ENCODE measurements at places on chromosomes 1 and 21.

DNA sequence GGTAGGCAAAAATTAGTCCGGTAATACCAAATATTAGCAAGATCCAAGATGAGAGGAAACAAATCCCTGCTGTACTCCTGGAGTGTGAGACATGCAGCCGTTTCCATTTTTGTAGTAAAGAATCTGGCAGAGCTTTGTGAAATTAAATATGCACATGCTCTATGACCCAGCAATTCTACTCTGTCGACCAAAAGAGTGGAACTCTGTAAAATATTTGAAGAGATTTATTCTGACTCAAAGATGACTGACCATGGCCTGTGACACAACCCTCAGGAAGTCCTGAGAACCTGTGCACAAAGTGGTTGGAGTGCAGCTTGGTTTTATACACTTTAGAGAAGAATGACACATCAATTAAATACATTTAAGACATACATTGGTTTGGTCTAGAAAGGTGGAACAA is 16.2 kb downstream of the HAX1 start:
- DNase-seq: peak; percentile 34

DNA sequence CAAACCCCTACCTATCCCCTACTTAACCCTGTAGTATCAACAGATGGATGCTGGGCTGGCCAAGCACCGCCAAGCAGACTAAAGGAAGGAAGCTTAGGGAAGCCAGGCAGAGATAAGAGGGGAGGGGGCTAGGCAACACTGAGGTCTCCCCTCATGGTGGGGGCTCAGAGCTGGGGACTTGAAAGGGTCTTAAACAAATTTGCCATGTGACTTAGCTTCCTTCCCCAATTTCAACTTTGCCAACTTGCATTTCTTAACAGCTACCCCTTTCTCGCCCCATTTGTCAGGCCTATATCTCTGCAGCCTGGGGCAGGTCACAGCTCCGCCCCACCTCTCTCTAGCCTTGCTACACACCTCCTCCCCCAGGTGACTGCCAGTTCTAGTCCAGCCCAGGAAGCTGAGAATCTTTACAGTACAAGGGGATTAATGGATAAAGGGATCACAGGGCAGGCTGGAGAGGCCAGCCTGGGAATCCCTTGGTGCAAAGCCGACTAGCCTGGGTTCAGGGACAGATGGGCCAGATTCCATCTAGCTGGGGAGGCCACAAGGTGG is 3.4 kb downstream of the KIF21B start:
- DNase-seq: no peak

- peak; percentile 84 for DNase-seq
These were observed 36.1 kb downstream of the FGGY start for GRCh38 chr1:59332983-59333382.

DNA sequence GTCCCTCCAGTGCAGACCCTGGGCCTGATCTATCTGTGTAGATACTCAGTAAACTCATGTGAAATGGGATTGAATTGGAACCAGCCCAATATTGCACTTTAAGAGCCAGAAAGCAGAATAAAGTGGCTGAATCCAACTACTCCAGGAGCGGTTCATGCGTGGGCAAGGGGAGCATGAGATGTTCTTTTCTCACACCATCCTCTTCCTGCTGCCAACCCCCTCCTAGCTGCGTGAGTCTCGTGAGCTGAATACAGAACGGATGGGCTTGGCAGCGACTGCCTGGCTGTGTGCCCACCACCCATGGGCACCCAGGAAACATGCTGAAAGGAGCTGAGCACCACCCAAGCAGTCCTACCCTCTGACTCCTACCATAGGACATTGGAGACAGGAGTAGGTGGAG is 128.3 kb downstream of the ELAVL4 start:
- no peak for DNase-seq

DNA sequence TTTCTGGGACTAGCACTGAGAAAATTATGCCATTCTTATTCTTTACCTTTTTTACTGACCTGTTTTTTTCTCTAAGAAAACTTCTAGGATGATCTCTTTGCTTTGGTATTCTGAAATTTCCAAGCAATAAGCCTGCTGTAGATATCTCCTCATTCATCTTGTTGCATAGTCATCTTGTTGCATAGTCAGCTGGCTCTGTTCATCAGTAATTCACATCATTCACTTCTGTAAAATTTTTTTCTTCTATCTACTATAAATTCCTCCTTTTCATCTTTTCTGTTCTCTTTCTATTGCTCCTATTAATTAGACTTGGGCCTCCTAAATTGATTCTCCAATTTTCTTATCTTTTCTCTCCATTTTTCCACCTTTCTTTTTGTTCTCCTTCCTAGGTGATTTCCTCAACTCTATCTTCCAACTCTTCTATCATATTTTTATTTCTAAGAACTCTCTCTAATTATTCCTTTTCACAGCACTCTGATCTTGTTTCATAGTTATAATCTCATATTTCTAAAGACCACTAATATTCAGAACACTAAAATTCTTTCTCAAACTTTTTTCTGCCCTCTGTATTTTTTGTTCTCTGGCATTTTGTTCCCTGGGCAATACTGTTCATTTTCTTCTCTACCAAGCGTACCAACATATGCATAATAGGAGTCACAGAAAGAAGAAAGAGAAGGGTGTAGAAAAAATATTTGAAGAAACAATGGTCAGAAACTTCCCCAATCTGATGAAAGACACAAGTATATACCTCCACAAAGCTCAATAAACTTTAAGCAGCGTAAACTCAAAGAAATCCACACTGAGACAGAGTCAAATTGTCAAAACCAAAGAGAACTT is 17.7 kb downstream of the TUT4 start:
- peak; percentile 8 for DNase-seq

- DNase-seq: no peak
These were observed 29.2 kb upstream of the SLC44A5 start for GRCh38 chr1:75640137-75640536.

DNA sequence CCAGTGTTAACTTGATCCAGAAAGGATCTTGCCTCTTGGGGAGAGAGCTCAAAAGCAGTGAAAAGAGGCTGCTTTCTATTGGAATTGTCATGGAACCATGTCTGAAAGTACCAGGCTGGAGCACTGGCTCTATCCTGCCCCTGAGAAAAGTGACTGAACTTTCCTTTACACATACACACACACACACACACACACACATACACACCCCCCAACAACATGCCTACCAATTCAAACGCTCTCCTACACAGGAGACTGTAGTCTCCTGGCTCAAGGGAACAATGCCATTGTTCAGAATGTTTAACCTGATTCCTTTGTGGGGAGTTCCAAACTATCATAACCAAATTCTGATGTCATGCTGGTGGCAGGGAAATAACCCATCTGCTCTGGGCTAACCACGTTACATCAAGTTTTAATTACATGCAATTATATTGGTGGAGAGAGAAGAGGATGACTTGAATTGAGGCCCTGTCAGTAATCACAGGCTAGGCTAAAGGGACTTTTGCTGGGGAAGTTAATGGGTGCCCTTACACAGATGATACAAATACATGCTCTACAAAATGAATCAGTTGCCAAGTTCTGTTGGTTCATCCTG is 52.3 kb upstream of the DUSP10 start:
- DNase-seq: no peak

DNA sequence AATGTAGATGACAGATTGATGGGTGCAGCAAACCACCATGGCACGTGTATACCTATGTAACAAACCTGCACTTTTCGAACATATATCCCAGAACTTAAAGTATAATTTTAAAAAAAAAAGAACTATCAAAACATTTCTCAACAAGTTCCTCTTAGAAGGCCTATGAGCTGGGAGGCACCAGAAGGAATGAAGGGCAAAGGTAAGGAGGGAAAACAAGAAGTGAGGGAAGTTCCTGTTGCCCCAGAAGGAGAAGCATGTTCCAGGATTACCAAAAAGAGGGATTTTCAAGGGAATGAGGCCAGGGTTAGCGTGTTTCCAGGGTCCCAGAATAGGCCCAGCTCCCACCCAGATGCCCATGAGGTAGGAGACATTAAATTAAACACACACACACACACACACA is 361.0 kb downstream of the SETD4 start:
- DNase-seq: no peak

- no peak for DNase-seq
These were observed 31.7 kb downstream of the ADAMTS1 start for GRCh38 chr21:26813426-26813998.

DNA sequence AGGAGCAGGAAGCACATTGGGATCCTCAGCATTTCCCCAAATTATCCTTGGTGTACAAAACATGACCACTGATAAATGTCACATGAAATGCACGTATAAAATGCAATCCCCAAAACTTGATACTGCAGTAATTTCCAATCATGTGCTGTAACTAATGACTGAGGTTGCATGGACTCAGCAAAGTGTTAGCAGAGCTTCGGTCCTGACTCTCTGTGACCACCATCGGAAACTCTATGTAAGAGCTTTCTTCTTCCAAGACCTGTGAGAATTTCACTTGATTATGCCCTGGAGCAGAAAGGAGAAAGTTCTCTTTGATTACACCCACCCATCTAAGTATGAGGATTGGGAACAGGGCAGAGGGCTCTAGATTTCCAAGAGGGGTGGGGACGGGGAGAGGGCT is 908 bp downstream of the CD53 start:
- no peak for DNase-seq

GRCh38 chr1:87878873-87879272 is 550.2 kb downstream of the LMO4 start:
- no peak for DNase-seq

DNA sequence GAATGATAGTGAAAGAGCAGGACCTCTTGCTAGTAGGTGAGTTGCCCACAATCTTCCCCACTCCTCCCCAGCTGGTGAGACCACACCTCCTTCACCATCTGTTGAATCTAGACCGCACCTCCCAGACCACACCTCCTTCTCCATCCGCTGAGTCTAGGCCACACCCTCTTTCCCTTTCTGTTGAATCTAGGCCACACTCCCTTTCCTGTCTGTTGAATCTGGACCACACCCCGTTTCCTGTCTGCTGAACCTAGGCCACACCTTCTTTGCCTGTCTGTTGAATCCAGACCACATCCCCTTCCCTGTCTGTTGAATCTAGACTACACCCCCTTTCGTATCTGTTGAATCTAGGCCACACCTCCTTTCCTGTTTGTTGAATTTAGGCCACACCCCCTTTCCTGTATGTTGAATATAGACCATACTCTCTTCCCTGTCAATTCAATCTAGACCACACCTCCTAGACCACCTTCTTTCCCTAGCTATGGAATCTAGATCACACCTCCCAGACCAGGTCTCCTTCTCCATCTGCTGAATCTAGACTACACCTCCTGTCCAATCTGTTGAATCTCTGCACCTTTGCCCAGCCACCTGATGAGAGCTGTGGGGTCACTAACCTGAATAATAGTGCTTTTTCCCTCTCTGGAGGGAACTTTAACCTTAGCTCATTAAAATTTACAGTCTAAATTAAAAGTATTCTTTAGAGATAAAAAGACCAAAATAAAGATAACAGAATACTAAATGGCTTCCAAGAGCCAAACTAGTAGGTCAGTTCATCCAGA is 116.3 kb downstream of the DAB1 start:
- DNase-seq: peak; percentile 0

DNA sequence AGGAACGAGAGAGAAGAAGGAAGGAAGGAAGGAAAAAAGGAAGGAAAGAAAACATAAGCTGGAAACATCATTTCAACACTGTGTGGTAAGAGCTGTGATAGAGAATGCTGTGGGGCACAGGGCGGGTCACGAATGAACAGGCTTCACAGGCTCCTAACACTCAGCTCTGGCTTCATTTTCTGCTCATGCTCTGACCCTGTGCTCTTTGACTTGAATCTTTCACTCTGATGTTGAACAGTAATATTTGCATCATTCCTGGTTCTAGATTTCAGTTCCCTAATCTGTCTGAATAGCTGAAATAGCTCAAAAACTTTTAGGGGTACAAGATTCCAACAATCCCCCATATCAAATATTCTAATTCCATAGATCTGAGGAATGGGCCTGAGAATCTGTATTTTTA is 207.3 kb downstream of the LHX8 start:
- no peak for DNase-seq

GRCh38 chr1:166700696-166701095 is 138.6 kb upstream of the POGK start:
- DNase-seq: no peak

- no peak for DNase-seq
These were observed 74.1 kb downstream of the RRAGC start for GRCh38 chr1:38785285-38786039.

- peak; percentile 99 for DNase-seq
These were observed 47.1 kb downstream of the ATP2B4 start for GRCh38 chr1:203673550-203674411.

- no peak for DNase-seq
These were observed 217.8 kb downstream of the NCAM2 start for GRCh38 chr21:21216047-21216446.

DNA sequence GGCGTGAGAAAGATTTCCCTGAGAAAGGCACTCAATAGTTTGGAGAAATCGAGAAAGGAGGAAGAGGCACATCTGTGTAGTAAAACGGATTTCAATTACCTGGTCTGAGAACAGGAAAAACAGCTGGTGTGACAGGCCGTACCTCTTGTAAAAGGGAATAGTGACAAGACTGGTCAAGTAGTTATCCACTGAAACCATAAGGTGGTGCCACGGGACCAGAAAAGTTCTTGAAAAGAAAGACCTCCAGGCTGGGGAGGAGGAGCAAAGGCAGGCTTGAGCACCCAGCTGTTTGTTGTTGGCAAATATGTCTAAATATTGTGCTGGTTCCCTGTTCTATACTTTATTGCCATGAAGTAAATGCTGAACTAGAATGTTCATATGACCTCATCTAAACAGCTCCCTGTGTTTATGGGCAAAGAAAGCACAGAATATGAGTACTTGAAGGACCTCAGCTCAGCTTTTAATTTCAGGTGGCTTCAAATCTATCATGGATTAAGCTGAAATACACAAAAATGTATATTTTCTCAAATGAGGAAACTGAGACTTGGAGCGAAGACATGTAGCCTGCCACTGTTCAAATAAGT is 4.0 kb downstream of the HAO2 start:
- DNase-seq: peak; percentile 59

GRCh38 chr1:95086949-95087533 is 14.3 kb upstream of the ALG14 start:
- peak; percentile 92 for DNase-seq

- no peak for DNase-seq
These were observed 93.7 kb downstream of the AHCTF1 start for GRCh38 chr1:246838118-246838456.

DNA sequence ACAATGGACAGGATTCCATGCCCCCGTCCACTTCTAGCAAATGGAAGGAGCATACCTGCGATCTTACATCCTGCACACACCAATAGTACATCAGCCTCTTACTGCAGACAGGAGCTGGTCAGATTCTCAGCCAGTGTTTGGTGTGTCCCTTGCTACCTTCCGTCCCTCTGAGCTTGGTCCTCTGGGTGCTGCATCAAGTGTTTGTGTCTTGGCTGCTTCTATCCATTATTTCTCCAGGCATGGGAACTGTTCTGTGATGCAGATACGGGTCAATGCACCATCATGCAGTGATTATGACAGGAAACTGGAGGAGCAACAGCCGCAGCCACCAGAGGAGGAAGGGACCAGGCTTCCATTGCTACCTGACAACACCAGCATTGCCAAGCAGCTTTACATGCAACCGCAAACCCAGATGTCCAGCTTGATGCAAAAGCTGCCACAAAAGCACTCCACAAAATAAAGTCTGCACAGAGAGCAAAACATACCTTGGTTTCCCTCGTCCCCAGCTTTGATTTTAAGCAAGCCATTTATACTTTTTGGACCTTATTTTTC is 21.9 kb upstream of the OVAAL start:
- DNase-seq: no peak

GRCh38 chr1:69585666-69586065 is 17.9 kb downstream of the LRRC7 start:
- no peak for DNase-seq

- DNase-seq: no peak
These were observed 34.6 kb downstream of the IL12RB2 start for GRCh38 chr1:67342076-67342890.
